ENCODE measurements at places on chromosomes 11 and 22.

- DNase-seq = no peak
Observed at GRCh38 chr11:71066311-71066710, 186.1 kb downstream of the SHANK2 start.

DNA sequence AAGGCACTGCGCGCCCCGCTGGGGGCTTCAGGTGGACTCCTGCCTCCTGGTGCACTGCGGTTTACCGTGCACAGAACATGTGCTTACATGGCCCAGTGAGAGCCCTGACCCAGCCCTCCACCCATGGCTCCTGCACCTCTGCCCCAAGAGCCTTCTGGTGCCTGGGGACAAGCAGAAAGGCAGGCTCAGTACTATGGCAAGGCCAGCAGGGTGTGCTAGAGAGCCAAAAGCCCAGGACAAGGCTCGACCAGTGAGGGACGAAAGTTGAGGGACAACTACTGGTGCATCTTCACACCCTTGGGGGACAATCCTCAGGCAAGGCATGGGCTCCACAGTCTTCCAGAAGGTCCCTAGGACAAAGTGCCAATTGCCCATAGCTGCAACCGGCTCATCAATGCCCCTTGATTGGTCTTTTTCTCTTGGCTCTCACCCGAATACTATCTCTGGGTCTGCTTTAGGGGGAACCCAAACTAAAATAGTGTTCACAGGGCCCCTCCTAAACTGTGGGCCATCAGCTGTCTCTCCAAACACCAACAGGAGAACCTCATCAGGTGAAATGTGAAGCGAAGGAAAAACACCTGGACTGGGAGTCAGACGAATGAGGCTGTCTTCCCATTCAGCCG, 13.5 kb downstream of the PGA5 start:
- peak; percentile 39 for DNase-seq

DNA sequence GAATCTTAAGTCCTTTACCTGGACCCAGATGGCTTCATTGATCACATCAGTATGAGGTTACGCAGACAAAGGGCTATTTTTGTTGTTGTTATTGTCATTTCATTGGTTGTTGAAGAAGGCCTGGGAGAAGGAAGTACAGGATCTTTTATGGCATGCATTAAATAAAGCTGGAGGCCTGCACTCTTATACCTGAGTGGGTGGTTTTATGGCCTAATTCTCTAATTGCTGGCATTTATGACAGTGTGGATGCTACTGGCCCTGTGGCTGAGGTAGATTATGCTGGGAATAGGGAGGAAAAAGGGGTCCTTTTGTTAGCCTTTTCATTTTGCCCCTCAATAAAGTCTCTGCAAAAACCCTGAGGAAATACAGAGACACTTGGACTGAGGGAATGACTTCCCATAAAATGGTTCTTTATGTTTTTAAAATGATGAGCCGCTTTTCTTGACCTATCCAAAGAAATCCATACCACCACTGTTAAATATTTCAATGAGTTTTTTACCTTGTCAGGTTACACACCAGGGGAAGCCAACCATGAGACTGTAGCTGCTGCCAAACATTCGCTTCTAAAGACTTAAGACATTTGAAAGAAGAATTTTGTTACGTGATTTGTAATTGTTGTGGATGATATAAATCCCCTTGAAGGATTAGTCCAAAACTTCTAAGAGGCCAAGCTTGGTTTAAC, 6.8 kb downstream of the KMT2A start:
- DNase-seq = no peak

DNA sequence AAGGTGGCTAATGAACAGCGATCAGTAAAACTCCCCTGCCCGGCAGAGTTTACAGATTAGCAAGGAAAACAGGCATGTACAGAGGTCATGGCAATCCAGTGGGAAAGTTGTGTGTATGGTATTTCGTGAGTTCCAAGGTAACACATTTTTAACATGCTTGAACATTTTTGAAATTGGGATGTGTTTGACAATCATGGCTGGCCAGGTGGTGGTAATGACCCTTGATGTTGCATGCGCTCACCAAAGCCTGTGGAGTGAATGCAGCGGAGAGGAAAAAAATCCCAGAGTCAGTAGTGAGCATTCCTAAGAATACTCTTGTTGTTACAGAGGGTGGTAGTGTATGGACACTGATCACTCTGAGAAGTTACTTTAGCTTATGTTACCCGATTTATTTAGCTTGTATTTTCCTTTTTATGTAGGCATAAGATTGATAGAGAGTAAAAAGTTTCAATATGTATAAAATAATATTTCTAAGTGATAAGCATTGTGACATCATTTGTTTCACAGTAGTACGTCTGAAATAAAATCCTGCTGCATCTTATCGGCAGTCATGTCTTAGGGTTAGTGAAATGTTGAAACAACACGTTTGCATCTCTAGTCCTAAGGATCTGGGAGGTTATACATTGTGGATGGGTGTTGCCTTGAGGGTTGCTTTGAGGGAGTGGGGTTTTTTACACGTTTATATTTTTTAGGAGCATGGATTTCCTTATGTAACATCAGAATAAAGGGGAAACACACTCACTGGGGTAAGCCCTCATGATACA, 8.7 kb downstream of the TEAD1 start:
- no peak for DNase-seq

- no peak for DNase-seq
Observed at GRCh38 chr11:28505232-28505631, 397.0 kb downstream of the METTL15 start.

DNA sequence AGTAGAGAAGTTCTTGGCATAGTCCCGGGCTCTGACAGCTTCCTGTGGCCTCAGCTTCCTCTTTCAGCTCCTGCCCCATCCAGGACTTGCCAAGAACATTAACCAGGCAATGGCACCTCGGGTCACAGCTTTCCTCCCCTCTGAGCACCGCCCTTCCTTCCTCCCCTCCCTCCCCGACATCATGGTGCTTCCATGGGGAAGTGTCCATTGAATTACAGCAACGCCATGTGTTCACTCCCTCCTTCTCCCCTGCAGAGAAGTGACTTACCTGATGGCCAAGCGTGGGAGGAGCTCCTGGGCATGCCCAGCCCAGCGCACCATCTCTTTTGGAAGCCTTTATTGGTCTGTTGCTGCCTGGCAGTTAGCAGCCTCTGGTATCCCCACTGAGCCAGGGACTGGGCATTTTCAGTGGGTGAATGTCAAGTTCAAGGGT, 25.8 kb upstream of the DAGLA start:
- DNase-seq = no peak

GRCh38 chr11:61579676-61580270, 1.1 kb downstream of the SYT7 start:
- no peak for DNase-seq

- DNase-seq = no peak
Observed at GRCh38 chr22:48804811-48805301, 1022.8 kb downstream of the BRD1 start.

DNA sequence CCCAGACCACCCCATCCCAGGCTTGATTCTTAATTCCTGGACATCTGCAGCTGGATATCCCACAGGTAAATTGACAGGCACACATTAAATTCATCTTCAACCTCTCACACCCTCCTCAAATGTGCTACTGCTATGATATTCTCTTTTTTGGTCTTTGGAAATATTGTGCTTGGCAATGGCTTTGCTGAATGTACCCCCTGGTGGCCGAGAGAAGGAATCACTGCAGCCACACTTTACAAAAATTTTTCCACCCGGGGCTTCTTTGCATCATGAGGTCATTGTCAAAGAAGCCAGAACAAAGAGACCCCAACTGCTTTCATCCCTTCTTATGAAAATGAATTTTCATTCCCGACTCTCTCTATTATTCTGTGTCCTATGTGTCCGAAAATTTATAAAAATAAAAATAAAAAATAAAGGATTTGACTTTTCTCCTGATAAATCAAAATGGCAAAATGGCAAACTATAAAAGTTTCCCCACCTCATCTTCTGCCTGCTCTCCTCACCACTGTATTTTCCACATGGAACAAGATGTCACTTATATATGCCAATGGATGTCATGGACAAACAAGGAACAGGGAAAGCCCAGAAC, 15.0 kb upstream of the CYB5R2 start:
- DNase-seq = peak; percentile 47

GRCh38 chr11:111310723-111311122, 12.4 kb downstream of the POU2AF3 start:
- DNase-seq = no peak

- DNase-seq = no peak
Observed at GRCh38 chr22:47294576-47294975, 532.1 kb downstream of the TBC1D22A start.
